ENCODE measurements at places on chromosomes 1 and 21. TPM values are rescaled to one million over a fixed set of nuclear protein-coding genes. Genes with fewer than 3 reads are reported as not detected.

DNA sequence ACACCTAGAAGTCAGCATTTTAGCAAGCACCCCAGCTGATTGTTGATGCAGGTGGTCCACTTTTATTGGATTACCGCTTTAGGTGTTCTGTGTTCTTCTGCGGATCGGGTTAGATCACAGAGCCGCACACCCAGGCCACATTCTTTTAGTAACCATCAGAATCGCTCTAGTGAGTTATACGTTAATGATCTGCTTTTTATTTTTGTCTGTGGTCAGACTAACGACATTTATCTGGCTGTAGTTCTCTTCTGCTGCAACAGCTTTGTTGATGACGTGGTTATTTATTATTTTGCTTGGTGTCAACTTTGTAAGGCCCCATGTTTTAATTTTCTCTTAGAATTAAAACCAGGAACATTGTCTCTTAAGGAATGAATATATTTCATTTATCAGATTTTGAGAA, 18.2 kb downstream of the SCCPDH start:
- no peak for DNase-seq

DNA sequence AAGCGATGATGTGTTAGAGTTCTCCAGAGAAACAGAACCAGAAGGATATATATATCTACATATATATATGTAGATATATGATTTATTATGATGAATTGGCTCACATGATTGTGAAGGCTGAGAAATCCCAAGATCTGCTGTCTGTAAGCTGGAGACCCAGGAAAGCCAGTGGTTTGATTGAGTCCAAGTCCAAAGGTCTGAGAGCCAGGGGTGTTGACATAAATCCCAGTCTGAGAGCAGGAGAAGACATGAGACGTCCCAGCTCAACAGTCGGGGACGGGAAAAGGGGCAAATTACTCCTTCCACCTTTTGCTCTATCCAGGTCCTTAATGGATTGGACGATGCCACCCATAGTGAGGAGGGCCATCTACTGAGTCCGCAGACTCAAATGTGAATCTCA, 126.6 kb downstream of the PRDM2 start:
- DNase-seq: no peak

DNA sequence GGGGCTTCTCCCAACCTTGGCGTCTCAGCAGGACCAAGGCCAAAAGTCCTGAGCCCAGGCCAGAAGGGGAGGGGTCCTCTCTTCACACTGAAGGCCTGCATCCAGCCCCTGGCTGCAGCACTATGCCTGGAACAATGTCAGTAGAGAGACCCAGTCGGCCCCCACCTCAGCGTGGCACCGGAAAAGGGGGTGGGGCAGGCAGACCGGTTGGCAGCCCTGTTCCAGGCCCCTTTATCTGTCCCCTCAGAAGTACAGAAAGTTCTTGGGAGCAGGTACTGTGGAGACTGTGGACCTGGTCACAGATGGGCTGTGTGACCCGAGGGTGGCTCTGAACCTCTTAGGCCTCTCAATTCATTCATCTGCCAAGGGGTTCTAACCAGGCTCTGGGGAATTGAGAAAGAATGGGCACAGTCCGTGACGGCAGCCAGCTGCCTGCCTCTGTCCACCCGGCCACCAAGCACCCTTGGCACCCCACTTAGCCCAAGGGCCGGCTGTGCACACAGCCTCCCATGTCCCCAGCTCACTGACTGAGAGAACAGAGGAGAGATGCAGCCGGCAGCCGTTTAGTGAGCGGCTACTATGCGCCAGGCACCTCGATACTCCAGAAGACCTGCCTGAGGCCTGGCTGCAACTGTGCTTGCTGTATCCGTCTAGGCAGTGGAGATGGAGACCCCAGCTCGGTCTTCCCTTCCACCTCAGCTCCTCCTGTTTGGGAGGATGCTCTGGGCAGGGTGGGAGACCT, 23.9 kb downstream of the RUNX3 start:
- no peak for DNase-seq

- DNase-seq: no peak
Observed at GRCh38 chr21:34965200-34966174, 83.6 kb downstream of the RUNX1 start.

GRCh38 chr1:93414749-93415148, 33.2 kb upstream of the FNBP1L start:
- no peak for DNase-seq

DNA sequence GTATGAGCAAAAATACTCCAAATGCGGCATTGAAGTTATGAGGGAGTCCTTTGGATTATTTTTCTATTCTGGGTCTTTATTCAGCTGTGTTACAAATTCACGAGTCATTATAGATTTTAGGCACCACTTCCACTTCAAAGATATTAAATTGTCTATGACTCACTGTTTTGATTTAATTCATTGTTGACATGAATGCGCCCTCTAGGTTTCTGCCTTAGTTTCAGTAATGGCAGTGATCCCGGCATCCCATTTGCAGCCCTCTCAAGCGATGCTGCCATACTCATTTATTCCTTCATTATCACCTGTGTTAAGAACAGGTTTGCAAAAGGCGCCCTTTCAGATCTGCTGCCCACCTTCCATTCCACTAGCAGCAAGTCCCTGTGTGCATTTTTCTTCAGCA, 14.0 kb downstream of the RSPO1 start:
- no peak for DNase-seq

DNA sequence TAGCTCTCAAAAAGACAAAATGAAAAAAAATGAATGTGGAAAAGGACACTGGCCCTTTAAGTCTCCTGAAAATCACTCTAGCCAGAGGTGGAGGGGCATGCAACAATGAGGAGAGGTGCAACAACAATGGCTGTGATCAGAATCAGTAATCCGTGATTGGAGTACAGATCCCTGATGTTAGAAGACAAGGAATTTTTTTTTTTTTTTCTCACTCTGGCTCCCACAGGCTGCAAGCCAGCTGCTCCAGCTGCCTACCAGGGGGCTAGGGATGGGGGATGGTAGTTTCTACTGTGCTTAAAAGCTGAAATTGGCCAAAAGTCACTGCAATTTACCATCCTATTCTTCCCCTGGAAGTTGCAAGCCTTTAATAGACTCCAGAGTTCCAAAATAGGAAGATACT, 54.5 kb downstream of the STYXL2 start:
- no peak for DNase-seq

CFAP74 gene
- not detected for total RNA-seq
